ENCODE measurements at places on chromosomes 5 and 9.
A peak's percentile ranks its signal among the peaks of the same experiment; 100 is the strongest.

- no peak for DNase-seq
Observed at GRCh38 chr5:178198706-178199105, 5.6 kb upstream of the HNRNPAB start.

DNA sequence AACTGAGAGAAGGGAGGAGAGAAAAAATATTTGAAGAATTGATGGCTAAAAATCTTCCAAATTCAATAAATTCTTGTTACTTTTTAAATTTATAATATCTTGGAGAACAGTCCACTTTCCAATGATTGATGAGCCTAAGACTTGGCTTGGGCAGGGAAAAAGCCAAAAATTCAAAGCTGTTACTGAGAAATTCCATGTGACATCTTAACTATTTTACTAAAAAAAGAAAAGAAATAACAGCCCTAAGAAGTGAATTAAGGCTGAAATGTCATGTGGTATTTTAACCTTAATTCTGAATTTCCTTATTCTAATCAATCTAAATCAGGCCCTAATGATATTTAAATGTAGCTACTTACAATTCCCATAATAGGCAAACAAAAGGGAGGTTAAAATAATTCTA, 53.4 kb downstream of the CETN3 start:
- DNase-seq: no peak

- no peak for DNase-seq
Observed at GRCh38 chr5:142106061-142106460, 2.5 kb upstream of the NDFIP1 start.

DNA sequence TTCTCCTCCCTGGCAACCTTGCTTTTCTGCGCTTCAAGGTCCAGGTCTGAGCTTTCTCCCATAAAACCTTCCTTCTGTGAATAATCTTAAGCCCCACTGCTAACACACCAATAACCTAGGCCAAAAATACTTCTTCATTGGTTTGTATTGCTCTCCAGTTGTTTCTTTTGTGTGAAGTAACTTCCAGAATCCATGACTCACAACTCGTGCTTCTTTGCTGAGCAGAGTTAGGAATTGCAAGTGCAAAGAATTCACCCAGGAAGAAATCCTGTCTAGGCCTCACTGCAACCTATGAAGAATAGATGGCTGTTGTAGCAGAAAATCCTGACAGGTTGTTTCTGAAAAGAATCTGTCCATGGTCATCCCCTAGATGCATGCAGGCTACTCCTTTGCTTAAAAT, 295.7 kb downstream of the MED10 start:
- DNase-seq: no peak

- peak; percentile 83 for DNase-seq
Observed at GRCh38 chr5:143402553-143403333, 743 bp downstream of the NR3C1 start.

DNA sequence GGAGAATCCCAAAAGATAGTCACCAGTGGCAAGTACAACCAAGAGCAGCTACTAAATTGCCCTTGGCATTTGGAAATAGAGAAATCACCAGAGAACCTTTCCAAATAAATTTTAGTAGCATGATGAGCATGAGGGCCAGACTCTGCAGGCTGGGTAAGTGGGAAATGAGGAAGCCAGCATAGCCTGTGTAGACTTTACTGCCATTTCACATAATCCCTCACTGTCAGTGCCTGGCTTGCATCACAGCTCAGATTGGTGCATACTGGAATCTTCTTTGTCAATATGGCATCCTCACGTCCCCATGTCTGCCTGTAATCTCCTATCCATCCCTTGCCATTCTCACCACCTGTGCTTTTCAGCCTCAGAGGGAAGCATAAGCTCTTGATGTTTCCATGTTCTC, 14.5 kb downstream of the GRAMD2B start:
- no peak for DNase-seq

- DNase-seq: peak; percentile 48
Observed at GRCh38 chr9:95157481-95158151, 159.9 kb downstream of the FANCC start.

DNA sequence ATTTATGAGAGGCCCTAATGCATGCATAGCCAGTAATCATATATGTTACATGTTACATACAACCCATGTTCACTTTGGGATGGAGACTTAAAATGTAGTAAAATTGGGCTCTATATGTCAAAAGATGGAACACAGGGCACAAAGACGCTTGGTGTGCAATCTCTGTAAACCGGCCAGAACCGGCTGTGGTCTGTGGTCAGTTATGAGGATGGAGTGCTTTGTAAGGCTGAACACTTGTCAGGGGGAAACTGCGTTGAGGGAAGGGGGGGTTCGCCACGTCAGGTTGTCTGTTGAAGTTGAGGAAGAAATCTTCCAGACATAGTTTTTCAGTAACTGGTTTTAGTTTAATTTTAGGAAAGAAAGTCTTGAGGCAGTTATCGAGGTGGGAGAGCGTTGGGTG, 2.7 kb upstream of the CKMT2 start:
- DNase-seq: no peak
